Activated T-cell treated with anti-CD3 and anti-CD28 coated beads for 4 hours (primary cell): ENCODE measurements at places on chromosomes 7 and 10.

DNA sequence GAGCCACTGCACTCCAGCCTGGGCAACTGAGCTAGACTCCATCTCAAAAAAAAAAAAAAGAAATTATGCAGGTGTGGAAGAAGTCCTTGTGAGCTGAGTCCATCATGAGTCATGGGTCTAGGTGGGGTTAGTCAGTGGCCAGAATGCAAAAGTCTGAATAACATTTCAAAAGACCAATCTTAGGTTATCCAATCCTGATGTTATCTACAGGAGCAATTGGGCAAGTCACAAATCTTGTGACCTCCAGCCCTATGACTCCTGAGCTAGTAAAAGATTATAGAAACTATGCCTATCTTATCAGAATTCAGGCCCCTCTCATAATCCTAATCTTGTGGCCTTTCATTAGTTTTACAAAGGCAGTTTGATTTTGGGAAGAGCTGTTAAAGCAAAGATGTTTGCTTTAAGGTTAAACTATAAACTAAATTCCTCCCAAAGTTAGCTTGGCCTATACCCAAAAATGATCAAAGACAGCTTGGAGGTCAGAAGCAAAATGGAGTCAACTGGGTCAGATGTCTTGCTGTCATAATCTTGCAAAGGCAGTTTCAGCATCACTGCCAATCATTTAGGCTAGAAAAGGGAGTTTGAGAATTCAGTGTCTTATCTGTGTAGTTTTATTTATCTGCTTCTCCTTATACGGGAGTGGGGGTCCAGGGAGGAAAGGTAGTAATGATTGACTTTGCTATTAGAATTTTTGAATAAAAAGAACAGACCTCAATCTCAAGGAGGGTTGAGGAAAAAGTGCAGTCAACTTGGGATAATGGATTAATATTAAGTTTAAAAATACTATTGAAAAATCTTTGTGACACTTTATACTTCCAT, 71.2 kb upstream of the TRIM24 start:
- no peak for DNase-seq

DNA sequence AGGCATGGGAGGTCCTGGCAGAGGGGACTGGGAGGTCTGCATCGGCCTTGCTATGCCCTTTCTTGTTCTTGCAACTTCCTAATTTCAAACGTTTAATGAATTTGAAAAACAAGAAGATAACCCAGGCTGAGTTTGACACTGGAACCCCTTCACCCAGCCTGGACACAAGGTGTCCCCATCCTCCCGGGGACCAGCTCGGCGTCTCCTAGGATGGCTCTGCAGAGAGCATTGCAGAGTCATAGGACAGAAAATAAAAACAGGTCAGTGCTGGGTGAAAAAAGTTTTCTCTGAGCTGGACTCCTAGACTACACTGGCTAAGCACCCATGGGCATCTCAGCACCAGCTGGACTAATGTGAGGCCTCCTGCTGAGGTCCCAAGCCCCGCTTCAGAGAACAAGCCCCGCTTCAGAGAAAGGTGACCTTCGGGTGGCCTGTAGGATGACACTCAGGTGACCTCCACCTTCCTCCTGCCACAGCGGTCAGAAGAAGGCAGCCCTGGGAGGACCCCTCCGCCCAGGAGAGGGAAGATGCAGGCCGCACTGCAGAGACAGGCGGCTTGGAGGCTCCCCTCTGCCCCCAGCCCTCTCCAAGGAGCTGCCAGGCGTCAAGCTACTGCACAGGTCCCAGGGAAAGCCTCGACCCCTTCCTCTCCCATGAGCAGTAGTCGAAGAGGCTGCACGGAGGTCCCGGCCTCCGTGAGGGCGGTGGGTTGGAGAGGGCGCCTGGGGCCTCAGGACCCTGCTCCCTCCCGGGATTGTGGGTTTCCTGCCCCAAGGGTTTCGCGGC, 9.3 kb upstream of the UNCX start:
- no peak for DNase-seq

DNA sequence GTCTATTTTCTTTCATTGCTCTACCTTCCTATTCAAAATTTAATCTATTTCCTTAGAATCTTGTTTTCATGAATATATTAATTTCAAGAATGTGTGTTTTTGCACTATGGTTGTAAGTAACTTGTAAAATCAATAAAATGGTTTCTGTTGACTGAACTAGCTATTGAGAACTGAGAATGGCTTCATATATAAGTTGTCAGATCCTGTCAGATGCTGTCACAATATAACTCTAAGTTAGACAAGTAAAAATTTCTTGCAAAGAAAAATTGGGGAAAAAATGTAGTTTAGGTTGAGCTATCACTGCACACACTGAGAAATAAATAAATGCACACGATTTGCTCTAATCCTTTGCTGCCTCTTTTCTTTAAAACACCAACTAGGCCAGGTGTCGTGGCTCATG, 89.8 kb downstream of the RAB11FIP2 start:
- DNase-seq, result no peak

DNA sequence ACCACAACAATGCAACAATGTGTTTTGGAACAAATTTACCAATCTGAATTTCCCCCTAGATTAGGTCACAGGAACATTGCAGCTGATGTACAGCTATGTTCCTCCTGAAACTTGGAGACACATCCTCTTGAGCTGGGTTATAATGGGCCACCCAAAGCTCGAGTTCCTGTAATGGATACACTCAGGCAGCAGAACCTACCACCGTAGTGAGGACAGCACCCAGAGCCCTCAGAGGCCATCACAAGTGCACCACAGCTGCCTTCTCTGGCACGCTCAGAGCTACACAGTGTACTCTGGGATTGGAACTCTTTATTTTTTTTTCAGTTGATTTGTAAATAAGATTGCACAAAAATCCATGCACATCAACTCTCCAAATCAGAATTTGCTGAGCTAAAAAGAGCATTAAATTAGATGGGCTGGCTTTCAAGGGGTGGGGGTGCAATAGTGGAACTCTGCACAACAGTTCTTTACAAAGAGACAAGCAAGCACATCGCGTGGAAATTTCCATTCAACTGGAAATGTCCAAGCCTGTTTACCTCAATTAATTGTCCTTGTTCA, 56.7 kb downstream of the EGFR start:
- DNase-seq, result no peak

DNA sequence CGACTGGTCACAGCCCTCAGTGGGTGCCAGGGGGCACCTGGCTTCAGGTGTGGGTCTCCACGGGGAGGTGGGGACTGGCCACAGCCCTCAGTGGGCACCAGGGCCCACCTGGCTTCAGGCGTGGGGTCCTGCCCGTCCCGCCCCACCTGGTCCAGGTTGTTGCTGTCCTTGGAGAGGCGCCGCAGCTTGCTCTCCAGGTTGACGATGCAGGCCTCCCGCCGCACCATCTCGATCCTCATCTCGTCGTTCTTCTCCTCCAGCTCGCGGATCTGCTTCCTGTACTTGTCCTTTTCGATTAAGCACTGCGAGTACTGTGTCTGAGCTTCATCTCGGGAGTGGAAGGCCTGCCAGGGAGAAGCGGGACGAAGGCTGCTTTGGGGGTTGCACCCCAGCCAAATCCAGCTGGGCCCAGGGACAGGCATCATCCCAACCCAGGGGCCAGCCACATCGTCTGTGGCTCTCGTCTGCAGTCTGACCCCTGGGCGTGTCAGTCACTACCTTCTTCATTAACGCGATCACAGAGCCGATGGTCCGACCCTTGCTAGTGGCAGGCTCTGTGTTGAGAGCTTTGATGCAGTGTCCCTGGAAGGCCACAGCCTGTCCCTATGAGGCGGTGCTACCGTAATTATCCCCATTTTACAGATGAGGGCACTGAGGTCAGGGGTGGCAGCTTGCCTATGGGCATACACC, 92.9 kb upstream of the GNA12 start:
- DNase-seq, result no peak

GRCh38 chr7:22485189-22485588, 14.8 kb downstream of the STEAP1B start:
- no peak for DNase-seq

DNA sequence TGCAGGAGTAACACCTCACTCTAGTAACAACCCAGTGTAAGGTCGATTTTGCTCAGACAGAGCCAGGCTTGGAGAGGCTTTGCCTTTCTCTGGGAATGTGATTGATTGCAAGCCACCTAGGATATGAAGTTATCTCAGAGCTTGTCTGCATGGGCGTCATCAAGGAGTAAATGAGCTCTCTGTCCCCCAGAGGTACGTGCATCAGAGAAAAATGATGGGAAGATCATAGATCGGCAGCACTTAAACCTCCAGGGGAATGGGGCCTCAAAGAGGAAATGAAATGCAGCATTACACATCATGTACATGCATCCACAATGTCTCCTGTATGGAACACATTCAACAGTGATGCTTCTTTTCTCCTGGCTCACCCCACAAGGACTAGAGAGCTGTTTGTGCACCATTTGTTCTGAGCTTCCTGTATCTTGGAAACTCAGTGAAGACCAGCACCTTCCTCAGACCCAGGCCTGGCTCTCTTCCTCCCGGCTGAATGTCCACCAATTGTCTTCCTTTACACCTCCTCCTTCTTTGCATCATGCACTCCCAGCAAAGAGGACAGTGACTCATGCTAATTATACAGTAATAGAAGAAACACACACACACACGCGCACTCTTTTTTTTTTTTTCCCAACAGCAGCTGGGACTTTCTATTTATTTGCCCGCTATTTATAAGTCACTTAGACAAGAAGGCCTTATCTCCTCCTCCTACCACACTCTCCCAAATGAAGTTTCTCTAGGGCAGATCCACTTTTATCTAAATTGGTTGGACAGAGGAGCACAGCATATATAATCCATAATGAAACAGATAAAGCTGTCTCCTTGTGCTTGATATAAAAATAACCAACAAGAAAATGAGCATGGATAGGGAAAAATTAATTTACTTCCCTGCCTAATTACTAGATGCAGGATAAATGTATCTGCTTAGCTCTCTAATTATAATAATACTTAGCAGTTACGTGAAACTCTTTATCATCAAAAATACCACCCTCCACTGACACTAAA, 990.7 kb downstream of the CCSER2 start:
- no peak for DNase-seq

DNA sequence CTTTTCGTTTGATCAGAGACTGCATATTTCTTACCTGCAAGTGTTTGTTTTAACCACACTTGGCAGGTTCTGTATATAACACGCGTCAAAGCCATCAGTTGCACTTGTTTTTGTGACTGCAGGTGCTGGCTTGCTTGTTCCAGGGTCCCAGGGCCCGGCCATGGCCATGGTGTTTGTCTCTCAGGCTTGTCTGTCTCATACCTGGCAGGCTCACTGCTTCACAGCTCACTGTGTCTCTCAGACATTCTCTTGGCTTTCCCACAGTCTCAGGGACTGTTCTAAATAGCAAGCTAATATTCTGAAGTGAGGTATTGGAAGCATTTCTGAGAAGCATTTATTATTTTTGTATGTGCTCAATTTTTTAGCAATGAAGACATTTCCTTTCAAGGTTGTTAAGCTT, 46.9 kb downstream of the GPR141 start:
- no peak for DNase-seq

DNA sequence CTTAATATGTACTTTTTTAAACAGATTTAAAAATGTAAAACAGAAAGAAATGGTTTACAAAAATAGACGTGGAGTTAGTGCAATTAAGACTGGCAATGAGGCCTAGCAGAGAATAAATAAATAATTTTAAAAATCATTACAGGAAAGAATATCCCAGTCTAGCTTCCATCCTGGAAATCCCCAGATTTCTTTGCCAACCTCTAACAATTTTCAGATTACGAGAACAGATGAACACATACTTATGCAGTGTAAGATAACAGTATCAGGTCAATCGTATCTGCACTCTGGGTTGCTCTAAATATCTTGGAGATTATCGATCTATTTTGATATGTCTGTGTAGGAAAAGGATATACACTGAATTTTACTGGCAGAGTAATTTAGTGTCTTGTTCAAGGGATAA, 210.5 kb downstream of the SEMA3A start:
- DNase-seq, result no peak

GRCh38 chr7:150876817-150877526, 24.7 kb downstream of the AOC1 start:
- DNase-seq, result peak; percentile 34

- no peak for DNase-seq
Observed at GRCh38 chr10:77687621-77688020, 50.0 kb upstream of the KCNMA1 start.

GRCh38 chr10:96833220-96834001, 1.3 kb downstream of the LCOR start:
- no peak for DNase-seq

DNA sequence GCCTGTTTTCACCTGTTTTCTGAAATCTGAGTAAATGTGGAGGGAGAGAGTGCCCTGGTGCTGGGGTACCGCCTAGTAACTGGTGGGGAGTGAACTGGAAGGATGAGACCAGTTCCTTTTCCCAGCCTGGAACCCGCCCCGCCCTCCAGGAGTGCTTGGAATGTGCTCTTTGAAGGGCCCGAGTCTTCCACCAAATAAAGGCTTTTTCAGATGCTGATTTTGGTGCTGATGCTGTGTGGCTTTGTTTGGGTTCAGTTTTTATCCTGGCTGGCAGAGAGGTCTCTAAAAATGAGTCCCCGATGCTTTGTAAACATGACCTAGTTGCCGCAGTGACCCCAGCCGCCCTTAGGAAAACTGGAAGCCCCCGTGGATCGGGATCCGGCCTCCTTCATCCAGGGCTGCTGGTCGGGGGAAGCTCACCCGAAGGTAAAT, 25.9 kb downstream of the FOXK1 start:
- DNase-seq, result no peak

GRCh38 chr10:60809157-60809556, 30.9 kb downstream of the CDK1 start:
- no peak for DNase-seq

- no peak for DNase-seq
Observed at GRCh38 chr10:89080660-89081059, 90.1 kb downstream of the FAS start.

DNA sequence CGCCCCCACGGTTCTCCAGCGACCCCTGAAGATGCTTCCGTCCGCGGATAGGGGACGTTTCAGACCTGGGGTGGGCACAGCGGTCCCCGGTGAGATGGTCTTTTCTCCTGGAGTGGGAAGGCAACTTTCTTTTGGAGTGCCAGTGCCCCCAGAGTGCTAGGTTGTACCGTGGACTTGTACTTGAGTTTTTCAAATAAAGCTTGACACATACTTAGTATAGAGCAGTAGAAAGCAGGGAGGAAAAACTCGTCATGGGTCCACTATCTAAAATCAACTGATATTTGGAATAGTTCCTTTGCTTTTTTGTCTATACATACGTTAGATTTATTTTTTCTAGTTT, 28.4 kb downstream of the RBM20 start:
- DNase-seq, result no peak

DNA sequence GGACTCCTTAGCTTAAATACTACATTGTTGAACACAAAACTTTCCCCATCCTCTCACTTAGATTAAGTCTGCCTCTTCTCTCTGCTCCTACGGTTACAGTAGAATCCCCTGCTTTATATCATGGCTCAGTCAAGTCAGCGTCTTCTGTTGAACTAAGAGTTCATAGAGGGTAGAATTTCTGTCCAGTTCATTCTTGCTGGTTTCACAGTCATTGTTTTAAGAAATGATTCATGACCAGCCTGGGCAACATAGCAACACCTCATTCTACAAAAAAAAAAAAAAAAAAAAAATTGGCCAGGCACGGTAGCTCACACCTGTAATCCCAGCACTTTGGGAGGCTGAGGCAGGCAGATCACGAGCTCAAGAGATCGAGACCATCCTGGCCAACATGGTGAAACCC, 3.7 kb upstream of the ZFYVE27 start:
- no peak for DNase-seq
